ENCODE measurements at places on chromosomes 5 and 9.

DNA sequence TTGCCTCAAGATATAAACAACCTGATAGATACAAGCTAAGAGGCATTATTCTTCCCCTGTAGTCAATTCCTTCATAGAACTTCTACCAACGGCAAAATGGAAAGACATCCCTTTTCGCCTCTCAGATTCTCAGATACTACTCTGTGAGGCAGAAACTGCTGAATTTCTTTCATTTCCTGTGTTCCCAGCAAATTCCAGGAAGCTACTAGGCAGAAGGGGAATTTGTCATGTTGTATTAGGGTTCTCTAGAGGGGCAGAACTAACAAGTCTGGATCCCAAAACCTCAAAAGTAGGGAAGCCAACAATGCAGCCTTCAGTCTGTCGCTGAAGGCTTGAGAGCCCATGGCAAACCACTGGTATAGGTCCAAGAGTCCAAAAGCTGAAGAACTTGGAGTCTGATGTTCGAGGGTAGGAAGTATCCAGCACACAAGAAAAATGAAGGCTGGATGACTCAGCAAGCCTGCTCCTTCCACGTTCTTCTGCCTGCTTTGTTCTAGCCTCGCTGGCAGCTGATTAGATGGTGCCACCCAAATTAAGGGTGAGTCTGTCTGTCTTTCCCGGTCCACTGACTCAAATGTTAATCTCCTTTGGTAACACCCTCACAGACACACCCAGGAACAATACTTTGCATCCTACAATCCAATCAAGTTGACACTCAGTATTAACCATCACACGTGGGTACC, 15.2 kb downstream of the RNF180 start:
- DNase-seq = no peak

DNA sequence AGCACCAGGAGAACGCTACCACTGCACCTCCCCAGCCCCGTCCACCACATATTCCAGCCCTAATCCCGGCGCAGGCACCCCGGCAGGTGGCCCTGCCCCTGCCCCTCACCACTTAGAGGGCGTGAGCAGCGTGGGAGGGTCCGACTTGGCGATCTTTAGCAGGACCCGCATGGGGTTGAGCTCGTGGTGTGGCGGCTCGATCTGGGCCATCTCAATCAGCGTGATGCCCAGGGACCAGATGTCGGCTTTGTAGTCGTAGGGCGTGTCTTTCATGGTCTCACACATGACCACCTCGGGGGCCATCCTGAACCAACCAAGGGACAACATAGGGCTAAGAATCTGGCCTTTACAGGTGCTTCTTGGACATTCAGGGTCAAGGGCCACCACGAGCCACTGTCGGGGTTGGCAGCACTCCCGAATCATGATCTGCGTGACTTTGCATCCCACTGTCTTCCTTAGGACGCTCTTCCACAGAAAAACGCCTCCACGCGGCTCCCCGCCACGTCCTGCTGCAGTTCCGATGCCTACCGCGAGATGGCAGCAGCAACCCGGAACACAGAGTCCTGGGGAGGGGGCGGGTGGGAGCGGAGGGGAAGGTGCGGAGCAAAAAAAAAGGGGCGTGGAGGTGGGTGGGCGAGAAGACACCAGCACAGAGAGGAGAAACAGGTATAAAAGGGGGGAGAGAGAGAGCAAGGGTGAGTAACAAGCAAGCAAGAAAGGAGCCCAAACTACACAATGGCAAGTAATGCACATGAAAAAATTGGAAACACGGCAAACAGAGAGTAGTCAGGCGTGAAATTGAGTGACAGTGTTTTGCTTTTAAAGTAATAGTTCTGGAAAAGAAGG, 81.3 kb downstream of the STK10 start:
- peak; percentile 53 for DNase-seq

DNA sequence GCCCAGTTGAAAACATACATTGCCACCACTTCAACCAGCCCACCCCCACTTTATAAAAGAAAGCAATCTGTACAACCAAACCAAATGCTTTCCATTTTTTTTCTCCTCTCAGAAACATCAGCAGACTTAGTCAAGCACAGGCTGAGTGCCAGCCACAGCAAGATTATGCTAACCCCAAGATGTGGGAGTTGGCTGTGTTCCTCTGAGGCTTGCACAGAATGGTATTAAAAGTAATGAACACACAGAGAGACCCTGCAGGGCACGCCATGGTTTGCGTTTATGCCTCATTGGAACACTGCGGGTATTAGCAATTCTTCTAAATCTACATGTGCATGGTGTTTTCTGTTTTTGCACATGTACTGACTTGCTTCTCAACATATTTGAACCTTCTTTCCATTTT, 419.9 kb upstream of the GRAMD2B start:
- DNase-seq = no peak

DNA sequence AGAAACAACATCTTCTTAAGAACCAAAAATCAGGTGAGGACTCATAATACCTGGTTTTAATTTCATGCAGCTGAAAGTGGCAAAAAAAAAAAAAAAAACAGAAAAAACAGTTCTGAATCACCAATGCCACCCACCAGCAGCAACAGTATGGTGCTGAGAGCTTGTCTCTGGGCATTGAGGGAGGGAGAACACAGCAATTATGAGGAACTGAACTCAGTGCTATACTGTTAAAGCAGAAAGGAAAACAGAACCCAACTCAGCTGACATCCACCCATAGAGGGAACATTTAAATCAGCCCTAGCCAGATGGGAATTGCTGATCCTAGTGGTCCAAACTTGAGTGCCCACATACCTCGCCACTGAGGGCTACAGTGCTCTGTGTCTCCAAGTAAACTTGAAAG, 657.9 kb downstream of the ACTL7B start:
- DNase-seq = no peak

DNA sequence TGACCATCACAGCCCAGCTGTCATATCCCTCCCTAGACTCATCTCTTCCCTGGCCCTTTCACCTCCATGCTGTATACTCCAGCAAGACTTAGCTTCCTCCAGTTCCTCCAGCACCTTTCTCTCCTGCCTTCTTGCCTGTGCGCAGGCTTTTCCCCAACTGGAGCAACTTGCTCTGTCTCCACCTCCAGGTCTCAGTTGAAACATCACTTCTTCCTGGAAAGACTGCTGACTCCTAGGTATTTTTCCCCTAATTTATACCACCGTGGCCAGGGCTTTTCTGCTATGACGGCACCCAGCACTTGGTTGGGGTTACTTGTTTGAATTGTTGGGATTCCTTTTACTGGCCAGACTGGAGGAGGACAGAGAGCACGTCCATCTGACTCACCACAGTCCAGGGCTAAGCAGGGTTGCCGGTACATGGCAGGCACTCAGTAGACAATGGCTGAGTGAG, 67.5 kb downstream of the KCNIP1 start:
- no peak for DNase-seq

GRCh38 chr5:929596-929995, 36.9 kb downstream of the TRIP13 start:
- DNase-seq = no peak

GRCh38 chr5:22076586-22076985, 776.6 kb downstream of the CDH12 start:
- DNase-seq = no peak

DNA sequence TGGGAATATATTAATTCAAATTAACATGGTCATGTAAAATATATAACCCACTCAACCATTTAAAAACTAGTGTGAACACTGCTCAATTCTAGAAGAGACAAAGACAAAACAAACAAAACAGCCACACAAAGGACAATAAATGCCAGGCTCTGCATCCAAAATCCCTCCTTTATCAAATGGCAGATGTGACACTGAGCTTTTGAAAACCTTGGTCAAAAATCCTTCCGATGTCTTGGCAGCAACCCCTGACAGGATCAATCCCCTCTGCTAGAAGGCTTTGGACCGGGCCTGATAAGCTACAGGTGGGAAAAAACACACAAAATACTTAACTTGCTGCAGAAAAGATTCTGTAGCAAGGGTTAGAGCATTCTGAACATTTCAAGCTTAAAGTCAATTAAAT, 61.5 kb downstream of the ZFR start:
- no peak for DNase-seq
